ENCODE measurements at places on chromosomes 7 and 10.

- DNase-seq = no peak
These were observed 7.8 kb upstream of the PANK1 start for GRCh38 chr10:89652806-89653370.

DNA sequence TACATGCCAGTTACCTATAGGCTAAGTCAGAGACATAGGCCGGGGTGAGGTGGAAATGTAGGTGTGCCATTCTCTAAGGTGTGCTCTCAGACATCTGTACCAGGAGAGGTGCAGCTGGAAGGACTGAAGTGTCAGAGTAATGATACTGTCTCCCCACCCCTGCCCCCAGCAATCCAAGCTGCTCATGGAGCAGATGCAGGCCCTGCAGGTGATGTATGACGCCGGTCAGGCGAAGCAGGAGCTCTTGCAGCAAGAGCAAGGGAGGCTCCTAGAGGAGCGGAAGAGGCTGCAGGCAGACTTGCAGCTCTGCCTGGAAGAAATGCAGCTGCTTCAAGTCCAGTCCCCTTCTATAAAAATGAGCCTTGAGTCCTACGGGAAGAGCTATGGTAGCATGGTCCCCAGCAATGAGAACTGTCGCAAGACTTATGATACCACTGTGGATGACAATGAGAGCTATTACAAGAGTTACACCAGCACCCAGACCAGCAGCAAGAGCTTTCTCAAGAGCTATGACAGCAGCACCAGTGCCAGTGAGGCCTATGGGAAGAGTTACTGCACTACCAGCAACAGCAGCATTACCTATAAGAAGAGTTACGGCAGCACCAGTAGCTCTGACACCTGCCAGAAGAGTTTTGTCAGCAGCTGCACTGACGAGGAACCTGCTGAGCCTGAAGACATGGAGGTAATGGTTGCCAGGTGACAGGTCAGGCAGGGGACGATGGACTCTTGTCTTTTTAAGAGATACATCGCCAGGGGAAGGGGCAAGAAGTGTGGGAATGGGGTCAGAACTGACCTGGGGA lies 18.4 kb upstream of the FLNC start:
- DNase-seq = no peak

GRCh38 chr7:45050198-45050597 lies 38.6 kb downstream of the NACAD start:
- no peak for DNase-seq

- no peak for DNase-seq
These were observed 81.9 kb upstream of the TRIL start for GRCh38 chr7:29039821-29040578.

DNA sequence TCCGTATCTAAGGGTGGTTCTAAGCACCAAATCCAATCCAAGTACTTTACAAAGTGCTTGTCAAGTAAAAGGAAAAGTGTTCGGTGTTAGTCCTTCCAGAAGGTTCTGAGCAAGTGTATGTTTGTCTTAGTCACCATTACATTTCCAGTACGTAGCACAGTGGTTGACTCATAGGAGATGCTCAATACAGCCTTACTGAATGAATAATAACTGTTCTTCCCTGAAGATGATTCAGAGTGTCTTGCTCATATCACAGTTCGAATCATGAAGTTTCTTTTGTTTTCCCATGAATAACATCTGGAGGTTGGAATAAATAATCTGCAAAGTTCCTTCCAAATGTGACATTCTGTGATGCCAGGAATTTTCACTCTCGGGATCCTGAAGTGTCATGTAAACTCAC lies 53.4 kb downstream of the WNT2 start:
- DNase-seq = no peak

DNA sequence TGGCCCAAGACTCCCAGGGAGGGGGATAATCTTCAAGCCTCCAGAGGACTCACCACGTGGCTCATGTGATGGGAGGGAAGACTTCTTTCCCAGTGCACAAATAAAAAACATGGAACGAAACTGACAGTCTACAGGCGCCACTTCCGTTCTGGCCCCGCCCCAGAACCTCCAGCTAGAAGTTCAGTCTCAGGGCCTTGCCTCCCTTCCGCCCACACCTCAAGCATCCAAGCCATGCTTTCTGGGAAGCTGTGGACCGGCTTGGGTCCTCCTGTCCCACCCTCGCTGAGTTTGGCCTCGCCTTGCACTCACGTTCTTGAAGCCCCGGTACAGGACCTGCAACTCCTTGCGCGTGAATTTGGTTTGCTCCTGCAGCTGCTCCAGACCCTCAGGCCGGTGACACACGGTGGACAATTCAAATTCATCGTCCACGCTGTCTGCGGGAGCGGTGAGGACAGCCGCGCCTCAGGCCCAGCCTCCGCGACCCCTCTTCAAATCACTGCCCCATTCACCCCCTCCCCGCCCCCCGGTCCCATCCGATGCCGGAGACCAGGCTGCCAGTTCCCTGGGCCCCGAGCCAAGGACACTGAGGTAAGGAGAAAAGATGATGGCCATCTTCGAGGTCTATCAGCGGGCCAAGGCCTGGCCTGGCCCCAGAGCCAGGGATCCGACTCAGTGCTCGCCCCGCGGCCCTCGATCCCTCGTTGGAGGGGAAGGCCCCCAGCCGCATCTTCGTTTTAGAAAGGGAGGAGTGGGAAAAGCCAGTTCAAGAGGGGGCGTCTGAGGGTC lies 10.7 kb upstream of the OGA start:
- no peak for DNase-seq

DNA sequence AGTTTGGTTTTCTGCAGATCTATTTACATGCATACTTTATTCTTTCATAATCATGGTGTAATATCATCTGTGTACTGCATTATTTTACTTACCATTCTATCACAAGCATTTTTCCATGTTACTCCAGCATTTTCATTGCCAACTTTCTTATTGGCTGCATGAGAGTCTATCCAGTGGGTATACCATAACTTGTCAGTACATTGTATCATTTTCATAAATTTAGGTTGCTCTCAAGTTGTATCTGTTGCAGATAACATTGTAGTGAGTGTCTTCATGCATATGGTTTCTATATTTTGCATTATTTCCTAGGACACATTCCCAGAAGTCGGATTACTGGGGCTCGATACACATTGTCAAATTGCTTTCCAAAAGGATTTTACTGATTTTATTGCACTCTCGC lies 87.2 kb upstream of the INSYN2A start:
- DNase-seq = no peak

DNA sequence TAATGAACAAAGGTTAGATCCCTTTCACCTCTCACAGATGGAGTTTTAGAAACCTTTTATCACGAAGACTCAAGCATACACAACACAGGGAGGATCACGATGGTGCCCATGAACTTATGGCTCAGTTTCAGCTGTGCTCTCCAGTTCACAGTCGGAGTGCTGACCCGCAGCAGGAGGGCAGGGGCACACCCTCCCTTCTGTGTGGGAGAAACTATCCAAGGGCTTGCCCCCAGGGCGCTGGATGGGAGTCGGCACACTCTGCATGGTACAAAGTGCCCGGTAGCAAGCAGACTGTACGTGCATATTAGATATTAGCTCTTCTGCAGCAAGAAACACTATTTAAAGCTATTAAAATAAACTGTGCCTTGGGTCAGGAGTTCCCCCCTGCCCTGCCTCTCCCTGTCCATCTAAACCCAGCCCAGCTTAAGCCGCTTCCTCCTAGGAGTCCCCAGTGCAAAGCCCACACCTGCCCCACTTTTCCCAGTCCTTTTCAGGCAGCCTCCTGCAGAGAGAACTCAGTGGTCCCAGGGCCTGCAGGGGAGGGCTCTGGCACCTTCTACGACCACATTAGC lies 76.5 kb downstream of the CHST15 start:
- no peak for DNase-seq

GRCh38 chr7:132865366-132866143 lies 216.3 kb downstream of the CHCHD3 start:
- no peak for DNase-seq

DNA sequence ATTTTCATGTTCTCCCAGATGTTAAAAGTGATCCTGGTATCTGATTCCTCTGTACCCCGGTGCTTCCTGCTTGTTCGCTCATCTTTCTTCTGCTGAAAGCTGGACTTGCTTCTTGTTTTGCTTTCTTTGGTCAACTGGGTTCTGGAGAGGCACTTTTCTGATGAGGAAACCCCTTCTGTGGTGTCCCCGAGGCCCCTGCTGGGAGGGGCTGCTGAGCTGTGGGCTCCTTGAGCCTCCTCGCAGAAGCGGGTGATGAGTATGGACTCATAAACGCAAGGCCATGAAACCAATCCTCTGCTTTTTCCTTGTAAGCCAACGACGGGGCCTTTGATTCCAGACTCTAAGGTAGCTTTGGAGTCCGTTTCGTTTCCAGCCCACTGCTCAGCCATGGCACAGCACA lies 7.8 kb downstream of the WIPI2 start:
- DNase-seq = no peak

- DNase-seq = no peak
These were observed 12.8 kb downstream of the SUN1 start for GRCh38 chr7:845091-845490.

DNA sequence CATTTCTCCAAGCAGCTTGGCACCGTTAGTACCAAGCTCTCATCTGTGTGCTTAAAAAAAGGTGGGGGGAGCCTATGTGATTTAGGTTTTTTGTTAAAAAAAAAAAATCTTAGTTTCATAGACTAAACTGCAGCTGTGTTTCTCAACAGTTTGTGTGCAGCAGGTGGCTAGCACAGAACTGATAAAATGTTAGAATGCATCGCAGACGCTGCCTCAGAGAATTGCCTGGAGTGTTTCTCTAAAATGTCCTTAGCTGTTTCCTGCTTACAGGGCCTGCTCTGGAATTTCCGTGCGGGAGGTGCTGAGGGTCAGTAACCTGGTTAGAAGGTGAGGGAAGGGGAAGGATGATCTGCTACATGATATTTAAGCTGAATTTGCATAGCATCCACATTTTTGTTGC lies 268.9 kb downstream of the PLXDC2 start:
- DNase-seq = no peak

GRCh38 chr10:97204826-97205679 lies 19.3 kb upstream of the SLIT1 start:
- DNase-seq = no peak

GRCh38 chr10:3897156-3897555 lies 112.1 kb upstream of the KLF6 start:
- no peak for DNase-seq

All from germinal center (tissue), 1 donor.